Esophagus squamous epithelium (tissue), 5 donors: ENCODE measurements at places on chromosomes 1 and 21. TPM values are rescaled to one million over a fixed set of nuclear protein-coding genes. Genes with fewer than 3 reads are reported as not detected.

- H3K4me3 ChIP-seq, result no peak overlapping the region
- no peak for DNase-seq
- H3K4me1 ChIP-seq, result no peaks in the 10 kb centered on the region
- H3K27me3 ChIP-seq, result no peaks in the 10 kb centered on the region
Observed at GRCh38 chr1:3904843-3905185, 4.7 kb upstream of the C1orf174 start.

- DNase-seq, result no peak
- H3K36me3 ChIP-seq, result no peaks in the 10 kb centered on the region
- no peak overlapping the region for H3K4me3 ChIP-seq
- H3K4me1 ChIP-seq, result no peaks in the 10 kb centered on the region
- no peaks in the 10 kb centered on the region for H3K27me3 ChIP-seq
- H3K27ac ChIP-seq, result no peak overlapping the region
Observed at GRCh38 chr1:162327788-162328165, 48.9 kb downstream of the SPATA46 start.

DNA sequence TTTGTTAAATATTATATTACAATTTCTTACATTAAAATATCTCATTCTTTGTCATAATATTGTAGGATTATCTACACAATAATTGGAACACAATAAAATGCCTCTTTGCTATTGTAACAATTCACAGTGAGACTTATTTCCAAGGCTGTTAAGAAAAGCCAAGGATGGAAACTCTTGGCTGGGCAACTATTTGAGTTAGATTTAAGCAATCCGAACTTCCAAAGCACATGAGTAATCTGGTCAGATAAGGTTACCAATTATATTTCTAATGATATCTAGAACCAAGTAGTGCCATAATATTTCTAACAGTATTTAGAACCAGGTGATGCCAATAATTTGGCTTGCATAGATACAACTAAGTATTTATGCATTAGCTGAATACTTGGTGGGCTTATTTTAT, 154.7 kb upstream of the KCNK2 start:
- no peaks in the 10 kb centered on the region for H3K36me3 ChIP-seq
- H3K27me3 ChIP-seq, result no peaks in the 10 kb centered on the region
- DNase-seq, result no peak
- H3K27ac ChIP-seq, result no peak overlapping the region

- H3K4me3 ChIP-seq, result no peak overlapping the region
- H3K27ac ChIP-seq, result no peak overlapping the region
- peaks cover 22% of the 10 kb centered on the region for H3K36me3 ChIP-seq
- H3K27me3 ChIP-seq, result no peaks in the 10 kb centered on the region
- DNase-seq, result no peak
- H3K4me1 ChIP-seq, result no peaks in the 10 kb centered on the region
Observed at GRCh38 chr1:197633447-197634078, 141.7 kb downstream of the DENND1B start.

- H3K27me3 ChIP-seq, result no peaks in the 10 kb centered on the region
- no peak overlapping the region for H3K27ac ChIP-seq
- H3K36me3 ChIP-seq, result peaks cover 54% of the 10 kb centered on the region
- H3K4me1 ChIP-seq, result no peaks in the 10 kb centered on the region
- DNase-seq, result no peak
Observed at GRCh38 chr21:46304955-46305354, 18.7 kb downstream of the C21orf58 start.

Gene COL8A2
- total RNA-seq, result 4.1 TPM

Gene FCRLB
- 0.95 TPM for total RNA-seq
